ENCODE measurements at places on chromosomes 4 and X.
A peak's percentile ranks its signal among the peaks of the same experiment; 100 is the strongest.

DNA sequence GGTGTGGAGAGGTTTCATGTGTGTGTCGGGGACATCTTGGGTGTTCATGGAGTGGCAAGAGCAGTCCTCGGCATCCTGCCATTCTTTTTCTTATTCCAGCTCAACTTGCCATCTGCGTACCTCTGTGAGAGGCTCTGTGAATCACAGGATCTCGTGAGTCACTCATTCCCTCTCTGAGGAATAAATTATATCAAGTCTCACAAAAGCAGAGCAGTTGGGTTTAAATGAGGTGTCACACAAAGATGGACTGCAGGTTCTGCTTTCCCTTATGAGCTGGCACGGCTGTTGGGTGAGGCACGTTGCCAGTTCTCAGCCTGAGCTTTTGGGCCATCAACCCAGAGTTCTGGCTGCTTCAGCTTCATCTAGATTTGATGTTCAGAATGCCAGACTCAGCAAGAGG is 6.8 kb upstream of the OCIAD2 start:
- DNase-seq = no peak

GRCh38 chr4:145842224-145842887 is 96.3 kb downstream of the ZNF827 start:
- no peak for DNase-seq

DNA sequence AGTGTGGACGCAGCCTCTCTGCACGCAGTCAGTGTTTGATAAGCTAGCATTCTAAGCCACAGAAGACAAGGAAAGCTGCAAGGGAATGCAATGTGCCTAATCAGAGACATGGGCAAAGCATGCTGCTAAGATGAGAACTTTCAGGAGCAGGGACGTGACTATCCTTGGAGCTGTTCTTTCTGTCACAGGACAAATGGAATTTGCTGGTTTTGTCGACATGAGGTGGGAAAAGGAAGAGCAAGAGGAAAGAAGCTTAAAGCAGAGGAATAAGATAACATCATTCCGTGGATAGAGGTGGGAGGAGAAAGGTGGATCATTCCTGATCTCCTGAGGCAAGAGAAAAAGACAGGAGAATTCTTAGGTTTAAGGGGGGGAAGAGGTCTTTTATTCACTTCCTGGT is 33.7 kb downstream of the RBM47 start:
- DNase-seq = no peak

DNA sequence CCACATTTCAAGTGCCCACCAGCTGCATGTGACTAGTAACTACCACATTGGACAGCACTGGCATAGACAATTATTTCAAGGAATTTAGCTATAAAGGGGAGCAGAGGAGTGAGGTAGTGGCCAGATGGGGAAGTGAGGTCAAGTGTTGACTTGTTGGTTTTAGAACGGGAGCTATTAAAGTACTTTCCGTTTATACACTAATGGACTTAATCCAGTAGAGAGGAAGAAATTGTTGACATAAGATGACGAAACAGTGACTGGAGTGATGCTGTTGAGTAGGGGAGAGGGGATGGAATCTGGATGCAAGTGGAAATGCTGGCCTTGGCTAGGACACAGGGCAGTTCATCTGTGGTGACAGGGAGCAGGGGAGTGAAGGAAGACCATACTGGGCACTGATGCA is 154.4 kb downstream of the AMMECR1 start:
- DNase-seq = no peak

DNA sequence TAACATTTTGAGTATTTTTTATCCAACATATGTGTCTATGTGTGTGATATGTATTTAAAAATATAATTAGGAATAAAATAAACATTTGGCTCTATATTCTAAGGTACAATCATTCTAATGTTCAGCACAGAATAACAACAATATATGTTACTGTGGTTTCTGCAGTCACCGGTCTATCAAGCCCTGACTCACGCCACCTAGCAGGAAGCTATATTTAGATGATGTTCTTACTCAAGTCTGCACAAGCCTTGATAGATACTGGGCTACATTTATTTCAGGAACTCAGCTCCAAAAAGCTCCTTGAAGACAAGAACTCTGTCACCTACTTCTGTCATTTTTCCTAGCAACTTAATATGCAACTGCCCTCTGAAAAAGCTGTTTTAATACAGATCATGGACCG is 152.0 kb upstream of the FTHL17 start:
- DNase-seq = no peak

DNA sequence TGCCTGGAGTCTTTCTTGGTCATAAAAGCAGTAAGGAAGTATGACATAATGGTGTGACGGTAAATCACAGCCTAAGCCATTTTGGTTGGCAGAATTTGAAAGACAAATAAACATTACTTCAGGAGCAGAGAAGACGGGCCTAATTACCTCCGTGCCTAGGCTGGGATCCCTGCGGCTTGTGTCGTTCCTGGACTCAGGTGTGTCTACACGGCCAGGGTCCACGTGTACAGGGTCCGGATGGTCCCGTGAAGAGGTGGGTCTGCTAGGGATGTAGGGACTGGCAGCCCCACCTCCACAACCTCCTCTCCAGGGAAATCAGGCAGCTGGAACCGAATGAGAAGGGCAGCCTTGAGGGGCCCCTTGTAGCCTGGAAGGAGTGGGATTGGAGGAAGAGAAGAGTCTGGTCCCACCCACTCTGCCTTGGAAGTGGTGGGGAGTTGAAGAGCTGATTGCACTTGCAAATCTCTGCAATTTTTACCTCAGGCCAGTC is 55.4 kb upstream of the PLAC1 start:
- DNase-seq = no peak

- no peak for DNase-seq
These were observed 25.4 kb downstream of the CFAP299 start for GRCh38 chr4:80360900-80361299.

DNA sequence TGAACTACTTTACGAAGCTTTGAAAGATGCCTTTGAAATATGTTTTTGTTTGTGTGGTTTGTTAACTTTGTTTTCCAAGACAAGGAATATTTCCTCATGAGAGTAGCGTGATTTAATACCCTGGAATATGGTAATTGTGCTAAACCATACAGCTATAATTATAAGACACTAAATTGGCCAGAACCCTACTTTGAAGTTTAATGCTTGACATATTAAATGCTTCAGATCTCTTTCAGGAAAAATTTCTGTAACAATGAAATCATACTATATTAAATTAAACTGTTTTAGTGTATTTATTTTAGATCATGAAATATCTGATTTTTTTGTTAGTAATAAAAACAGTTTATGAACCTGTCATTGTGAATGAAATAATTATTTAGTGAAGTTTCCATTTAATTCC is 63.5 kb downstream of the DCLK2 start:
- no peak for DNase-seq

GRCh38 chrX:7347465-7347864 is 199.5 kb upstream of the PUDP start:
- no peak for DNase-seq

- no peak for DNase-seq
These were observed 203.0 kb downstream of the MAML3 start for GRCh38 chr4:139951021-139951420.

- DNase-seq = no peak
These were observed 138.9 kb upstream of the TRAM1L1 start for GRCh38 chr4:117224256-117224655.

DNA sequence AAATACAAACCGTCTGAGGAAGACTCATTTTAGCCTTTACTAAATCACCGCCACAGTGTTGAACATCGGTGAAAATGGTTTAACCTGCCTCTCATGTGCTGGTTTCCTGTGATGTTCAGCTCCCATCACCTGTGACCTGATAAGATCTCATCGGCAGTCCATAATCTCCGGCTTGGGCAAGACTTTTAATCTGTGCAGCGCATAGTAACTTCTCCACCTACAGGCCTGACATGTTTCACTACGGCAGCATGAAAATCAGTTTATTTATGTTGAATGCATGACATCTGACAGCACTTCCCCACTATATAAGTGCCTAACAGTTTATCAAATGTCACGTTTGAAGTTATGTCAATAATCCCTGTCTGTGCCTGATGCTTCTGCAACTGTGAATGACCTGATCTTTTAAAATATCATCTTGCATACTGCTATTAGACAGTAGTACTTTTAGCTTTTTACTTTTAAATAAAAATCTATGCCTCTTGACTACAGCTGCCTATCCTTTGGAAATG is 1919.8 kb upstream of the AGA start:
- DNase-seq = no peak

DNA sequence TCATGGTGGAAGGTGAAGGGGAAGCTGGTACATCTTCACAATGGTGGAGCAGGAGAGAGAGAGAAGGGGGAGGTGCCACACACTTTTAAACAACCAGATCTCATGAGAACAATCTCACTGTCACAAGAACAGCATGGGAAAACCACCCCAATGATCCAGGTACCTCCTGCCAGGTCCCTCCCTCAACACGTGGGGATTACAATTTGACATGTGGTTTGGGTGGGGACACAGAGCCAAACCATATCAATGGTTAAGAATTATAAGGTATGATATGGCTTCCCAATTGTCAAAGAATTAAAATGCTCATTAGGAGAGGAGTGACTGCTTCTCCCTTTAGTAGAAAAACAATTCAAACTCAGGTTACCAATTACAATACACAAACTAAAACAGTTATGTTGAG is 143.3 kb downstream of the PDLIM5 start:
- no peak for DNase-seq

GRCh38 chr4:63566658-63567057 is 842.6 kb downstream of the TECRL start:
- no peak for DNase-seq

- no peak for DNase-seq
These were observed 235.6 kb upstream of the BCOR start for GRCh38 chrX:40333344-40333743.

- no peak for DNase-seq
These were observed 22.1 kb downstream of the UVSSA start for GRCh38 chr4:1369091-1369450.

- DNase-seq = no peak
These were observed 142.4 kb downstream of the TMEM164 start for GRCh38 chrX:110145311-110145710.

GRCh38 chr4:14871676-14872430 is 130.4 kb upstream of the CPEB2 start:
- no peak for DNase-seq

- DNase-seq = no peak
These were observed 203.8 kb upstream of the NRK start for GRCh38 chrX:105618393-105619101.

- DNase-seq = no peak
These were observed 228.5 kb downstream of the PTTG2 start for GRCh38 chr4:38188631-38189101.

- no peak for DNase-seq
These were observed 54.8 kb upstream of the MAGEB16 start for GRCh38 chrX:35743331-35743730.

GRCh38 chr4:128715616-128716015 is 93.9 kb upstream of the JADE1 start:
- no peak for DNase-seq

- no peak for DNase-seq
These were observed 2675.7 kb downstream of the PCDH7 start for GRCh38 chr4:33395731-33396485.

GRCh38 chrX:134294548-134294947 is 57.6 kb downstream of the CCDC160 start:
- no peak for DNase-seq

DNA sequence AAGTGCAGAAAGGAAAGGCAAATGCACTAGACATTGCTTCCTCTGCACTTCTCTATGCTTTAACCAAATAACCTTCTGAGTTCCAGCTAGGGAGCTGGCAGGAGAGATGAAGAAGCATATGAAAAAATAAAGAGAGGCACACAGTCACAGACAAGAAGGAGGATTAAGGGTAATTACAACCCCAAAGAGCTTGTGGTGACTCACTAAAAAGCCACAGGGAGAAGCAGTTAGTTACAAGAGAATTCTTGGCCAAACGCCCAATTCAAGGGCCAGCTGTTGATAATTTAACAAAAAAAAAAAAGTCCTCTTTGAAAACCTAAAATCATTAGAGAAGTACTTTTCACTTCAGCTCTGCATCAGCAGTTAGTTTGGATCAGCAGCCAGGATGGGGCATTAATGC is 478.0 kb downstream of the KCNIP4 start:
- DNase-seq = peak; percentile 80

GRCh38 chrX:130385520-130385919 is at the start of gene GPR119:
TSS of gene GPR119 (minus strand) at chrX:130385674. CDS start at chrX:130385447, 227 bp downstream.
- DNase-seq = no peak

DNA sequence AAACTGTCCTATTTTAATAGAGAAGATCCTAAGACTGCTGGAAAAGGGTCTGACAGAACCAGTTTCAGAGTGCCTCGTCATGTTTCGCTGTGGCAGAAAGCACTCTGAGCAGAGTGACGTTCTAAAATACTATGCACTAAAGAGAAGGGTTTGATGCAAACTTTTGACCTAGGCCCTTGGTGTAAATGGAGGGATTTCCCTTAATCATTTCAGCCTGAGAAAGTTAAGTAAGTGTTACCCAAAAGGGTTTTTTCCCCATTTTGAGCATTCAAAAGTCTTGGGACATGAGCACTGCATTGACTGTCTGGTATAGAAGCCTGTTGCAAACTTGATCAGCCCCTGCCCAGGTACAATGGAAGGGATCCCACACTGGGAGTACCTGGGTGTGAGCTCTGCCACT is 157.5 kb upstream of the ATOH1 start:
- DNase-seq = no peak

GRCh38 chr4:179307297-179308136 is 1865.3 kb upstream of the AGA start:
- peak; percentile 0 for DNase-seq

DNA sequence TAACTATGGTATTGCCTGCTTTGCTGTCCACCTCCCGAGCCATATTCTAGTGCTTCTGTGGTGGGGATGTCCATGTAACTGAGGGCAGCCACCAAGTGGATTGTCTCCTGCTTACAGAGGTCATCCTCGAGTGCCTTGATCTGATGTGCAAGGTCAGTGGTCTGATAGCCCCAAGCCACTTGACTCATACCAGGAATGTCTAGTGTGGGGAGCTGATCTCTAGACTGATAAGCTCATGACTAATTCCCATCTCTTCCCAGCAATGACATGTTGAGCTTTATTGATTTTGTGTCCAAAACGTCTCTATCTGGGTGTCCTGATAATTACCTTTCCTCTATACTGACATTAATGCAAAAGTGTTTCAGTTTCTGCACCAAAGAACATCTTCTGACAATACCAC is 168.4 kb upstream of the WDR1 start:
- DNase-seq = no peak

- no peak for DNase-seq
These were observed 4.8 kb upstream of the MXRA5 start for GRCh38 chrX:3351276-3351675.

DNA sequence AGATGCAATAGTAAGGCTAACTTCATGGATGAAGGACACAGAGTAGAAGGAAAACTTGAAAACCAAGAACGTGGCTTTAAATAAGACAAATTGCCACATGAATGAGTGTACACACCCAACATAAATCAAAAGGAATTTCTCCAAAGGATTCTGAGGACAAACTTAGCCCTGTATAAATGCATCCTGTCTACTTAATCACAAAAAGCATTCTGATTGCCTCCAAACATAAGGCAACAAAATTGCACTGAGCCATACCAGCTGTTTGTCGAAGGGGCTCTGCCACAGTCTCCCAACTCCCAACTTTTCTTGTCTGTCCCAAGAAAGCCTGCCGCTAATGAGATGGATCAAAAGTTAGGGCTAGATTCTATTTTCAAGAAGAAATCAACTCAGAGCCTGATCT is 194.3 kb downstream of the SOWAHB start:
- no peak for DNase-seq

GRCh38 chrX:118971552-118971951 is 2.9 kb upstream of the LONRF3 start:
- DNase-seq = no peak

All from NCI-H1105 (cell line).